NCI-H1930 (cell line): ENCODE measurements at places on chromosomes 1 and 21.

DNA sequence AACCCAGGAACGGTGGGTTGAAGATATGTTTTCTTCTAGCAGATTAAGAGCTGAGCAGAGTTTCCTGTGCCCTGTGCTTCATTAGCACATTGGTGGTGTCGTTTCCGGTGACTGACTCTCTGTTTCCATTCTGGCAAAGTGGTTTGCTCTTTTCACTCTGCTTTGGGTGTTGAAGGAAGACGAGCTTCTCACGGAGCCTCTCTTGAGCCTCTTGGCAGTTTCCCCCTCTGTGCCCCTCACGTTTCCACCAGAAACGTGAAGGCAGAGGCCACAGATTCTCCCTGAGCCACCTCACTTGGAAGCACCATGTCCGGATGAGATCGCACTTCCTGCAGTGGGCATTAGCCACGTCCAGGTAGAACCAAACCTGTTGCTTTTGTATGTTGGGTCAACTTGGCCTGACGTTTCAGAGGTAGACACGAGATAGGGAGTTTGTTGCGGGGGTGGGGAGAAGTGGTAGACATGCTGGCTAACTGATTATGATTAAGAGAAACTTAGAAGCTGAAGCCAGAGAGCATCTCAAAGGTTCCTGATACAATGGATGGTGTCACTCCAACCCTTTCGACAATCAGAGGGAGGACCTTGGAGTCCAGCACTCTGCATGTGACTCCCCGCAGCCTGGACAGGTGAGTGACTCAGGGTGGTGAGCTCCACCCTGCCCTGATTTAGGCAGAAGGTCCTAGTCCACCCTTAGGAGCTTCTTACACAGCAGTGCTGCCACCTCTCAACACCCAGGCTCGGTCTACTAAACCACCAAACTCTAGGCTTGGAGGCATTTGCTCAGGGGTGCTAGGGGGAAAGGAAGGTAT is at the start of gene LAX1:
Gene LAX1 (plus strand): TSS at position 155 of the 809 bp plus-strand sequence. CDS start 383 bp downstream, at position 538.
- DNase-seq = no peak

DNA sequence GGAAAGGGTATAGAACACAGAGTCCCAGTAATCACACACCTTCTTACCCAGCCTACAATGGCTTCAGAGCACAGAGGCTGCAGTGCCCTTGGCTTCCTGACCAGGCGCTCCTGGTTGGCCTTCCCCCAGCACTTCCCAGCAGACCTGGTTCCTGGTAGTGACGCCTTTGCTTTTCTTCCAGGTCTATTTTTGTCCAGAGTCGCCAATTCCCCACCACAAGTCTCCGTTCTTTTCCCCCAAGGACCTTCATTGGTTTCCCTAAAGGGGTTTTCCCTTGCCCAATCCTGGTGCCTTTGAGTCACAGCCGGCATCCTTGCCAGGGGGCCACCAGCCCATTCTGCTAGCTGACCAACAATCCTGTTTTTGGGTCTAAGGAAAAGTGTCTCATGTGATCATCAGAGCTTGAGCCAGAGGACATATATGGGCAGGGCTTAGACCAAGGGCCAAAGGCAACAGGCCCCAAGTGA is 84.8 kb downstream of the KCNJ15 start:
- no peak for DNase-seq

DNA sequence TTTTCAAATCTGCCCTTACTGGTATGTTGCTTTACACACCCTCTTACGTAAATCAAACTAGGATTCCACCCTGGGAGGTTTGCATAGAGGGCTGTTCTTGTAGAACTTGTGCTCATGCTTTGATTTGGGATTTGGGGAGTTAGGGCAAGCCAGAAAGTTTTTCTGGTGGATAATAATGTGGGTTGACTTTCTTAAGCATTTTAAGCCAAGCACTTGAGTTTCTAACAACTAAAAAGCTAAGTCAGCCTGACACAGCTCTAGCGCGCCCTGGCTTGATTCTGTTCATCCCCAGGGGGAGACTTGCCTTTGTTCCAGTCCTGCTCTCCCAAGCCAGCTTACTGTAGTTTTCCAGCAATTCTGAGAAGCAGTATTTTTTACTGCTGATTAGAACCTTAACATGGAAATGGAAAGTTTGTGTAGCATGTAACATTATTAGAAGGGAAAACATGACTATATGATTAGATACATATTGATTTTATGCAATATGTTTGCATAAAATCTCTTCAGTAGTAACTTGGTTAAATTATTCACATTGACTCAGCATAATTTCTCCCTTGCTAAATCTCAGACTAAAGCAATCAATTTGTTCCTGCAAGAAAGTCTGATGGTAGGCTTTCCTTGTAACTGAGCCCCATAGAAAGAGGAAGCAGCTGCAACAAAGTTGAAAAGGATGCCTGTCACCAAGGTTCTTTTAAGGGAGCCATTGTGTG is 11.0 kb upstream of the PGD start:
- DNase-seq = peak; percentile 4

GRCh38 chr1:100538913-100539835 is 1.2 kb downstream of the GPR88 start:
- peak; percentile 45 for DNase-seq

- no peak for DNase-seq
Observed at GRCh38 chr21:46161633-46162592, 6.5 kb upstream of the FTCD start.

DNA sequence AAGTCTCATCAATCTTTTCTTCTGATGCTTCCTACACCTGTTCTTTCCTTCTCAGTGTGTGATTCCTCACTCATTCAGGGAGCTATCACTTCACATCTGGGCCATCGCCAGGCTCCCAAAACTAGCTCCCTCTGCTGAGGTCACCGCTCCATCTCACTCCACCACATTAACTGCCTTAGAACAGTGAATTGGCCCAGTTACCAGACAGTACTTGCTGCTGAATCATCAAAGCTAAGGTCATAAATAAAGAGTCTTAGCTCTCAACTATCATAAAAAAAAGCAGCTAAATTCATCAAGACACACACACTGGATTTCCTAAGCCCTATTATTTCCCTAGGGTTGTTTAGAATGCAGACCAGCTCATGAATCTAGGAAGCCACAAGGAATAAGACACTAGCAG is 18.8 kb upstream of the SRM start:
- DNase-seq = no peak

GRCh38 chr21:45288441-45288841 is 746 bp upstream of the POFUT2 start:
- DNase-seq = no peak

DNA sequence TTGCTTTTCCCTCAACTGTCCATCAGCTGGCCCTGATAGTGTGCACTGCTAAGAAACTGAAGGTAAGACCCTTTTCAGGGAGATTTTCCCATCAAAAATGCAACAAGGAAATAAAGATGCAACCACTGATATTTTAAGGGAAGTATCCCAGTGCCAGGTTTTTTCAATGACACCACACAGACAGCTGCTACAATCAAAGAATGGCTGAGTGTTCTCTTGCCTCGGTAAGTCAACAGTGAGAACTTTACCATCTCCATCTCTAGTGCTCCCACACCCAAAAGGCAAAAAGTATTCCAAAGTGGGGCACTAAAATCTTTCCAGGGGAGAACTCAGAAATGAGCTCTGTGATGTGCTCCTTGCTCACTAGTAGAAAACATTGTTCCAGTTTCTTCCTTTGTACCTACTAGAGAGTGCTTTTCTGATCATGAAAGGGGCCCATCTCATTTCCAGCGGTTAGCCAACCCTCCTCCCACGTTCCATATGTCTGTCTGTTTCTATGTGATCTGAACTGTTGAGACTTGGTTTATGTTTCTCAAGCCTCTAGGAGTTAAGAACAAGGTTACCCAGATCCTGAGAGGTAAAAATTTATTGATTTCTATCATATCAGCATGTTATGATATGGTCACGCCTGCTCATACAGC is 67.6 kb upstream of the NEK2 start:
- no peak for DNase-seq

DNA sequence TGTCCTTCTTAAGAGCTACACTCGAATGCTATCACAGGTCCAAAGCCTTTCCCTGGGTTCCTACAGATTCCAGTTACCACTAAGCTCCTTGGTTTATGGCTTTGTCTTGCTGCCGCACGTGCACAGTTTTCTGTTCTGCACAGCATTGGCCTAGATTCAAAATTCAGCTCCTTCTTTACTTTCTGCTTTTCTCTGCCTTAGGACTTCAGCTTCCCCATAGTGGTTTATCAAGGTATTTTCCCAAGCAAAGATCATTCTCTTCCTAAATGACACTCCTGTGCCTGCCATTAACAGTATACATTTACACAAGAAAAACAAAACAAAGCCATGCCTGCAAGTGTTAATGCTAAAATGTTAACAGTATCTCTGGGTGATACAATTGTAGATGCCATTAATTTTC is 41.8 kb downstream of the PTPRU start:
- no peak for DNase-seq

DNA sequence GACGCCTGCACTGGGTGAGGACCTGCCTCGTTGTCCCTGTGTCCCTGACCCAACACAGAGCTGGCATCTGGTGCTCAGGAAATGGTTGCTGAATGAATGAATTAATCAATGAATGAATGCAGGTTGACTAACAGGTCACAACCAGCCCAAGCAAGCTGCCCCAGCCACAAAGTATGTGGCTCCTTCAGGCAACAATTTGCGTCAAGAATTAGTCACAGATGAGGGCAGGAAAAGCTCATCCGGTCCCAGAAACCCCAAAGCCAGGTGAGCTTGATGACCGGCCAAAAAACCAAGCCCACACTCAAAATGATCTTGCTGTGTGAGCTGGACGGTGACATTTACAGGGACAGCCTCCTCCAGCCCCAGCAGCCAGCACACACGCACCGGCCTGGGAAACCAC is 40.6 kb upstream of the GPR153 start:
- DNase-seq = no peak

- DNase-seq = no peak
Observed at GRCh38 chr1:220788900-220789299, 2.2 kb downstream of the MTARC1 start.

DNA sequence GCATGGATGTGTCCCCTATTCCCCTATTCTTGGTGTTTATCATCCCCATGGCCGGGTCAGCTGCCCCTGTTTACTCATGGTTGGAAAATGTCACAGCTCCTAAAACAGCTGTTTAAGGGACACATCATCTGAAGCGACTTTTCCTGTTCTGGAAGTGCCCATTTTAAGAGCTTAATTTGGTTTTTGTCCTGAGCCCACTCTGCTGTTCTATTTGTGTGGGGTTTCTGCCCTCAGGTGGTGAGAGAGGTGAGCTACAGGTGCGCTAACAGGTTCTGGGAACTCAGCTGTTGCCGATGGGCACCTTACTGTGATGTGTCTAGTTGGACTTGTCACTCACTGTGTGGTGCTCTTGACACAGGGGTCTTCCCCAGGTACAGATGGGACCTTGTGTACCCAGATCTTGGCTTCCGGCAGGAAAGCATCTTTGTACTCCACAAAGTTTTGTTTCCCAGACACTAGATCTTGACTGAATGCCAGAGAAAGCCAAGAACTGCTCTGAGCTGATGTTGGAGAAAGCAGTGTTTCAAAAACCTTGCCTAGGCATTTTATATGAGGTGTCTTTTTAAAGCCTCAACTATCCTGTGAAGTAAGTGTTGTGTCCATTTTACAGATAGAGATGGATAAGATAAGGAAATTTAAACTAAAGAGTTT is 59.0 kb upstream of the CD1D start:
- no peak for DNase-seq

DNA sequence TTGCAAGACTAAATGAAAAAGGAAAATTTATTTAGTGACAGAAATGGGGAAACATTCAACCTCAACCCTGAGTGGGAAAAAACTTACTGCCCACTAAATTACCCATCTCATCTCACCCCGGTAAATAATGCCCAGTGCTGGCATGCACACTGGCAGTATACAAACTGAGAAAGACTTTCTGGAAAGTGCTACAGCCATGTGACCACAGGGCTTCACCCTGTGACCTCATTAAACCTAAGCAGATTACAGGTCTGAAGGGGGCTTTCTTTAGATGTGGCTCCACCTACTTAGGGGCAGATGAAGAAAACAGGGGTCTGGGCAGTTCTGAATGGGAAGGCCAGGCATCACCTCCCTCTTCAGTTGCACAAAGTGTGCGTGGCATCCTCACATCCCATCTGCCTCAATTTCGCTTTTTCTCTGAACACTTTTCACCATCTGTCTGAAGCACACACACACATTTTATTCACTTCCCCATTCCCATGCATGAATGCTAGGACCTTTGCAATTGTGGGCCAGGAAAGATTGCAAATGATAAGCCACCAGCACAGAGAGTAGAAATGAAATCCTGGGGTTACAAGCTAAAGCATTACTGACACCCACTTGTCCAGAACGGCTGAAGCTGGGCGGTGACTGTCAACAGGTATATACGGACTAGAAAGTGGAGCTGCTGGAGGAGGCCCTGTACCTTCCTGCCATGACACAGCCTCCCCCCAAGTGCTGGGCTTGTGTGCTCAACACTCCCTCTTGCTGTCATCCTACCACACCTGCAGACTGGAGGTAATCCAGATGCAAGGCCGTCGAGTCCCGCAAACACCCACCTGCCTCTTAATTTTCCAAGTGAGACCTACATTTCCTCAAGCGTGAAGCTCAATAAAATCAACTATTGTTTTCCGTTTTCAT is 2.7 kb downstream of the NADK start:
- no peak for DNase-seq

- DNase-seq = no peak
Observed at GRCh38 chr1:18924221-18924691, 21.9 kb upstream of the ALDH4A1 start.

DNA sequence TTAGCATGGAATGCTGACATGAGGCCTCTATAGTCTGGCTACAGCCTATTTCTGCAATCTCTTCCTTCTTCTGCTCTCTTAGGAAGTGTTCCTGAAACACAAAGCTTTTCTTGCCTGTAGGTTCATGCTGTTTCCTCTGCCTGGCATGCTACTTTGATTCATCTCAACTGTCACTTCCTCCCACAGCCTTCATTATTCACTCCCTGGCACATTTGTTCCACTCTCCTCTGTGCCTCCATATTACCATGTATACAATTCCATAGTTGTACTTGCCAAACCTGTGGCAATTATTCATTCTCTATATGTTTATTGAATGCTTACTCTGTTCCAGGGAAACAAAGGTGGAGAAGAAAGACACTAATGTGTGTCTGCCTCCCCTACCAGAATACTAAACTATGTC is 210.2 kb downstream of the LRRC7 start:
- DNase-seq = no peak

GRCh38 chr1:20717452-20718342 is at the start of gene KIF17:
Gene KIF17 (minus strand): TSS chr1:20718007. CDS start chr1:20717706, 301 bp downstream.
- DNase-seq = peak; percentile 47

GRCh38 chr1:11610629-11611180 is 43.5 kb downstream of the FBXO2 start:
- DNase-seq = no peak

DNA sequence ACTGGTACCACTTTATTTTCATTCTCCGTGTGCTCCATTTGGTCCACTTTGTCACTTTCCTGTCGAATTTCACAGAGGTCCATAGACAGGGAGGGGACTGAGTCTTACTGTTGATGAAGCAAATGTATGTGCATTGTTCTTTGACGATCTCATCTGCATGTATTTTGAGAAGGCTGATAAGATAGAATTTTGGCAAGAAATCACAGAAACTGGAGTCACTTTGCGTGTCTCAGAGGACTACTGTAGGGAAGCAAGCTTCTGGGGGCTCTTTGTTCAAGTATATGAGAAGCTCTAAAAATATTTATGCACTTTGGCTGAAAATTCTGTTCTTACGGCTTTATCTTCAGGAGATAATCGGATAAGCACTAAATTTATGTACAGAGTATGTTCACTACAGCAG is 78.1 kb downstream of the PCBP3 start:
- DNase-seq = no peak

- no peak for DNase-seq
Observed at GRCh38 chr21:16198546-16198945, 468.8 kb downstream of the USP25 start.

GRCh38 chr1:229325401-229325800 is 17.4 kb downstream of the CCSAP start:
- DNase-seq = no peak

GRCh38 chr1:76857973-76858372 is 9.3 kb upstream of the ST6GALNAC5 start:
- DNase-seq = no peak
